Activated B cell treated with CpG ODN at 0.5 μM for 24 hours (primary cell): ENCODE measurements at places on chromosomes 12 and 14. TPM values are rescaled to one million over a fixed set of nuclear protein-coding genes. Genes with fewer than 3 reads are reported as not detected.

DNA sequence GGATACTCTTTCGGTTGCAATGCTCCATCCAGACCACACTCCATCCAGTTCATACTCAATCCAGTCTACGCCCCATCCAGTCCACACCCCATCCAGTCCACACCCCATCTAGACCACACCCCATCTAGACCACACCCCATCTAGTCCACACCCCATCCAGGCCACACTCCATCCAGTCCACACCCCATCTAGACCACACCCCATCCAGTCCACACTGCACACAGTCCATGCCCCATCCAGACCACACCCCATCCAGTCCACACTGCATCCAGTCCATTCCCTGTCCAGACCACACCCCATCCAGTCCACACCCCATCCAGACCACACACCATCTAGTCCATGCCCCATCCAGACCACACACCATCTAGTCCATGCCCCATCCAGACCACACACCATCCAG is 116.0 kb upstream of the RTL1 start:
- no peak for DNase-seq

- no peak for DNase-seq
Measured at GRCh38 chr12:10341892-10342509, 34.3 kb downstream of the KLRD1 start.

DNA sequence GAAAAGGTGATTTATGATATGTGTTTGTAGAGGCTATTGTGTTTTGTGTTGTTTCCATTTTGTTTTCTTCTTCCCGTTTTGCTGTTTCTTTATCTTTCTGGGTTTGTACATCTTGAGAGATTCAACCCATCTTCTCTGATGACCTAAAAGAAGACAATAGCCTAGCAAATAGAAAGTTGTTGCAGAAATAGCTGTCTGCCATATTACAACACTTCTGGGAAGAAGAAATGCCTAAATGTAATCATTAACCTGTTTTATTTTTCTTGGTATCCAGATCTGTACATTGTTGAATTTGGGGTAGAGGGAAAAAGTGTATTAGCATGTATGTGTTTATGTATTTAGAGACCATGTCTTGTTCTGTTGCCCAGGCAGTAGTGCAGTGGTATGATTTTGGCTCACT is 50.3 kb downstream of the SPATS2 start:
- no peak for DNase-seq

DNA sequence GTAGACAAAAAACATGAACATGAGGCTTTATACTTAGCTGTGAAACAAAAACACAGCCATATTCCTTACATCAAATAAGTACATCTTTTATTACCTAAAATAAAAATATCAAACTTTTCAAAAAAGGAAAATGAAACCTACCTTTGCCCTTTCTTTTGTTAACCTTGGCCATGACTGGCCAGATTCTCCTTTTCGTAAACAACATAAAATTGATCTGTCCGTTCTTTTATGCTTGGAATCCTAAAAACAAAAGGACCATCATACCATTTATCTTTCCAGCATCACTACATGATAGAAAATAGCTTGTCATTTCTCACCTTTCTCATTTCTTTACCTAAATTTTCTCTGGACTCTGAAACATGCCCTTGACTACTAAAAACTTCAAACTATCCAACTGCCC is 16.5 kb downstream of the PTGES3 start:
- no peak for DNase-seq

GRCh38 chr12:93302331-93303229 is 75.1 kb upstream of the NUDT4 start:
- DNase-seq: no peak

DNA sequence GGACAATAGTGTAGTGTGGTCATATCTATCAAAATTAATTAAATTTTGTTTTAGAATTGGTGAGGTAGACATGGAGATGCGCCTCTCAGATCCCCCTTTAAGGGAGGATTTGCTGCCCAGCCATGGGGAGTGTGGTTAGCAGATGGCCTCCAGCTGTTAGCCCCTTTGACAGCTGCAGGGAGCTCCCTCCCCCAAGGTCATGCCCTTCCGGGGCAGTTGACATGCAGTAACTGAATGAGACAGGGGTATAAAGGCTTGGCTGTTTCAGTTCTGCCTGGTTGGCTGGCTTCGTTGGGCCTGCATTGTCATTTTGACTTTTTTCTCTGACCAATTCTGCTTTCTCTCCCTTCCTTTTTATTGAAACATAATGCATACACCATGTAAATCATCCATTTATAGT is 291.5 kb upstream of the SRRM4 start:
- DNase-seq: no peak

Gene INSM2
- not detected in 2 replicates for total RNA-seq
